ENCODE measurements at places on chromosomes 6 and 20. TPM values are rescaled to one million over a fixed set of nuclear protein-coding genes. Genes with fewer than 3 reads are reported as not detected.

DNA sequence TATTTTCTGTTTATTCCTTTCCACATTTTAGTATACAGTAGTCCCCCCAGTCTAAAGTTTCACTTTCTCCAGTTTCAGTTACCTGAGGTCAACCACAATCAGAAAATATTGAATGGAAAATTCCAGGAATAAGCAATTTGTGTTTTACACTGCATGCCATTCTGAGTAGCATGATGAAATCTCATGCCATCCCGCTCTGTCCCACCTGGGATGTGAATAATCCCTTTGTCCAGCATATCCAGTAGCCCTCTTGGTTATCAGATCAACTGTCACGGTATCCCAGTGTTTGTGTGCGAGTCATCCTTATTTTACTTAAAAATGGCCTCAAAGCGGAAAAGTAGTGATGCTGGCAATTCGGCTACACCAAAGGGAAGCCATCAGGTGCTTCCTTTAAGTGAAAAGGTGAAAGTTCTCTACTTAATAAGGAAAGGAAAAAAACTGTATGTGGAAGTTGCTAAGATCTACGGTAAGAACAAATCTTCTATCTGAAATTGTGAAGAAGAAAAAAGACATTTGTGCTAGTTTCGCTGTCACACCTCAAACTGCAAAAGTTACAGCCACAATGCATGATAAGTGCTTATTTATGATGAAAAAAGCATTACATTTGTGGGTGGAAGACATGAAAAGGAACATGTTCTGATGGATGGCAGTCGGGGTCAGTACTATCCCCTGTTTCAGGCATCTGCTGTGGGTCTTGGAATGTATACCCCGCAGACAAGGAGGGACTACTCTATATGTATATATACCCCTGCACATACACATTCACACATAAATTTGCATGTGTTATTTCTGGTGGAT lies 11.3 kb downstream of the NOX3 start:
- DNase-seq: no peak
- no peaks in the 10 kb centered on the region for H3K36me3 ChIP-seq
- H3K4me1 ChIP-seq: peaks cover 5% of the 10 kb centered on the region
- no peak overlapping the region for H3K4me3 ChIP-seq
- H3K27ac ChIP-seq: no peak overlapping the region
- no peaks in the 10 kb centered on the region for H3K27me3 ChIP-seq

DNA sequence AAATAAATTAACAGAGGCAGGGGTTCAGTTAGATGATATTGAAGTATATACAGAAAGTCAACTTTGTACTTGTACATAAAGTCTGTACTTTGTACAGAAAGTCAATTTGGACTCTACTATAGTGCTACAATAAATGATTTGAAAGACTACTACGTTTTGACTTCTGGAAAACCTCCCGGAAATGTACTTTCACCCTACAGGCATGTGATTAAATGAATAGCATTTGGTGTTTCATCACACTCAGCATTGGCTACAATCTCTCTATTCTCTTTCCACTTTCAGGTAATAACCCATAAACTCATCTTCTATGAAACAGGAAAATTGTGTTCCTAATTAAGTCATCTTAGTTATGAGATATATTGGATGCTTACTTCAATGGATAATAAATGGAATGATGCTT lies 25.6 kb upstream of the MC3R start:
- H3K27me3 ChIP-seq: no peaks in the 10 kb centered on the region
- no peak overlapping the region for H3K4me3 ChIP-seq
- H3K27ac ChIP-seq: no peak overlapping the region
- H3K4me1 ChIP-seq: no peaks in the 10 kb centered on the region
- H3K36me3 ChIP-seq: no peaks in the 10 kb centered on the region

GRCh38 chr20:8757146-8757545 lies 311.7 kb upstream of the PLCB4 start:
- H3K36me3 ChIP-seq: no peaks in the 10 kb centered on the region
- H3K4me3 ChIP-seq: no peak overlapping the region
- H3K27ac ChIP-seq: no peak overlapping the region
- no peak for DNase-seq

GRCh38 chr20:60063739-60064380 lies 105.6 kb downstream of the CDH26 start:
- H3K4me1 ChIP-seq: peaks cover 29% of the 10 kb centered on the region
- H3K36me3 ChIP-seq: no peaks in the 10 kb centered on the region
- no peak overlapping the region for H3K4me3 ChIP-seq
- peak overlapping the region; percentile 76 for H3K27ac ChIP-seq
- peak; percentile 94 for DNase-seq

GRCh38 chr20:63061771-63062100 lies 55.0 kb upstream of the BHLHE23 start:
- H3K36me3 ChIP-seq: no peaks in the 10 kb centered on the region
- H3K27ac ChIP-seq: no peak overlapping the region
- DNase-seq: no peak
- H3K4me1 ChIP-seq: peaks cover under 1% of the 10 kb centered on the region

DNA sequence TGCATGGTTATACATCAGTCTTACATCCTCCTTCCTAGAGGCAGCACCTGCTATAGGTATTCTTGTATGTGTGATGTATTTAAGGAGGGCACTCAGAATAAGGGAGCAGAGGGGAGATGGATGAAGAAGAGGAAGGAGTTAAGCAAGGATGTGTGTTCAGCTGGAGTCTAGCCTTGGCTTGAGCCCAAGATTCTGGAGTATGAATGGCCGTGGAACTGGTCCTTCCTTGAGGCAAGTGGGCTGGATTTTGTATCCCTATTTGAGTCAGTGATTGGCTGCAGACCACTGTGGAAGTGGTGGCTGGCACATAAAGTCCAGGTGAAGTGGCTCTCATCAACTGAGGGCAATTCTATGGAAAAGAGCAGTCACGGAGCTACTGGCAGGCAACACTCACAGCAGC lies 112.0 kb upstream of the RNF24 start:
- H3K4me1 ChIP-seq: no peaks in the 10 kb centered on the region
- DNase-seq: no peak
- no peaks in the 10 kb centered on the region for H3K27me3 ChIP-seq
- H3K27ac ChIP-seq: no peak overlapping the region

DNA sequence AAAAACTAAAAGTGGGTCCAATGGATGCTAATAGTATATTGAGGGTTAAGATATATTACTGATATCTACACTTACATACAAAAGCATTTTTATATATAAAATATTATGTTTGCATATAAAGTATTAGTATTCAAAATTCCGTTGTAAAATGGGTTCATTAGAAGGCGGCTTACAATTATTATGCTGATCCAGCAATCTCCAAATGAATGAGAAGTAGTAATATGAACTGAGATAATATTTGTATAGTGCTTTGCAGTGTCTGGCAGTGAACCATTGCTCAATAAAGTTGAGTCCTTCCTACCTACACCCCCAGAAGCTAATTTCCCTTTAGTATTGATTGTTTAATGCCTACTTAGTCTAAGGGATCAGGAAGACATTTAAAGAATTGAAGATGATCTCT lies 146.2 kb downstream of the UST start:
- no peaks in the 10 kb centered on the region for H3K36me3 ChIP-seq
- no peak overlapping the region for H3K4me3 ChIP-seq
- no peak overlapping the region for H3K27ac ChIP-seq
- peaks cover 14% of the 10 kb centered on the region for H3K4me1 ChIP-seq
- H3K27me3 ChIP-seq: no peaks in the 10 kb centered on the region

GRCh38 chr6:56043761-56044160 lies 168.4 kb upstream of the BMP5 start:
- H3K36me3 ChIP-seq: no peaks in the 10 kb centered on the region
- no peak for DNase-seq
- H3K27me3 ChIP-seq: no peaks in the 10 kb centered on the region

GRCh38 chr6:85026021-85026420 lies 261.6 kb upstream of the TBX18 start:
- DNase-seq: no peak
- H3K4me3 ChIP-seq: no peak overlapping the region
- no peaks in the 10 kb centered on the region for H3K27me3 ChIP-seq
- H3K27ac ChIP-seq: no peak overlapping the region
- no peaks in the 10 kb centered on the region for H3K36me3 ChIP-seq

- no peak overlapping the region for H3K4me3 ChIP-seq
- no peak for DNase-seq
- no peaks in the 10 kb centered on the region for H3K36me3 ChIP-seq
- peaks cover 5% of the 10 kb centered on the region for H3K4me1 ChIP-seq
- no peak overlapping the region for H3K27ac ChIP-seq
- no peaks in the 10 kb centered on the region for H3K27me3 ChIP-seq
Observed at GRCh38 chr20:47989957-47990356, 204.7 kb upstream of the SULF2 start.

- H3K4me3 ChIP-seq: no peak overlapping the region
- no peak overlapping the region for H3K27ac ChIP-seq
- H3K27me3 ChIP-seq: no peaks in the 10 kb centered on the region
- no peaks in the 10 kb centered on the region for H3K36me3 ChIP-seq
Observed at GRCh38 chr6:41518118-41518517, 28.1 kb upstream of the FOXP4 start.

GGTLC1 gene
- total RNA-seq: not detected

ADAM33 gene
- 119 TPM for total RNA-seq

CST7 gene
- total RNA-seq: 3.7 TPM

TRAPPC3L gene
- not detected for total RNA-seq

RFX6 gene
- total RNA-seq: not detected

SLC24A3 gene
- 12.3 TPM for total RNA-seq

DHX16 gene
- total RNA-seq: 24.8 TPM

ZNF311 gene
- 0.25 TPM for total RNA-seq

All from vagina (tissue), 2 donors.